ENCODE measurements at places on chromosomes 7 and 10.

DNA sequence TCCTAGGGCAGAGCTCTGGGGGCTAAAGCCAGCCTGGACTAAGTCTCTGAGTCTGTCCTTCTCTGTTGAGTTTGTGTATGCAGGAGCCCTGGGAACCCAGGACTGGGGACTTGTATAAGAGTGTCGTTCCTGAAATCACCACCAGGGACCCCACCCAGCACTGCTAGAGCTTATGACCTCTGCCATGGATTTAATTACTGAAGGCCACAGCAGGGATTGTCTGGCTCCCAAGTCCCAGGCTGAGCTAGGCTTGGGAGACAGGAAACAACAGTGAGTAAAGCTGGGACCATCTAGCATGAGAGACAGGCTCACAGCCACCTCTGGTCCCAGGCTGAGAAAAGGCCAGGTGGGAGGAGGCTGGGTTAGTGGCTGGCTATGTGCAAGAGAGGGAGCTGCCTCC, 1.4 kb upstream of the TSPAN15 start:
- no peak for DNase-seq

- no peak for DNase-seq
Measured at GRCh38 chr10:121048749-121049148, 197.6 kb downstream of the WDR11 start.

DNA sequence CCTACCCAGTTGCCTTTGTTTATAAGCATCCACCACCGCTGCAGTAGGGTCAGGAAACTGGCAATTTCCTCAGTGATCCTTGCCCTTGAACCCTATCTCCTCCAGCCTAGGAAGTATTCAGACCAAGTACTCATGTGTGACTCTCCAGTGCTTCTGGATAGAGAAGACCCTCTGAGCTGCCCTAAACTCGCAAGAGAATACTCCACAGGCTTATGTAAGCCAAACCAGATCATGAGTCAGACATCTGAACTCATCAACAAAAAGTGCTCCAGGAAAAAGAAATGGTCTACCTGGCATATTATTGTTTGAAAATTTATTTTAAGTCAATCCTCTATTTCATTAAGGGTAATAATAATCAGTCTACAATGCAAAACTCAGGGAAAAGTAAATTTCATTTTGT, 101.3 kb downstream of the KAT6B start:
- no peak for DNase-seq

DNA sequence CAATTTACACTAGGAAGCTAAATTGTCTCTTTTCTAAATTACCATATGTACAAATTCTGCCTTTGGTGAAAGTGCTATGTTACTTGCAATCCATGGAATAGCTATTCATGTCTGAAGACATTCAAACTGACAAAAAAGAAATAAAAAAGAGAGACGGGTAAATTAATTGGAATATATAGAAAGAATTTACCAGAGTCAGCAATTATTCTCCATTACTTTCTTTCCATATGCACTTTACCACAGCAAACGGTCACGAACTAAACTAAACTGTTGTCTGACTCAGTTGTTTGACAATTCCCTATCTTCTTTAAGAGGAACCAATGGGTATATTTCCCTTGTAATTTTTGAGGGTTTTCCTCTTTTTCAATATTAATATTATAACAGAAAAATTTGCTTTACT, 85.7 kb downstream of the HOXA1 start:
- DNase-seq = no peak

DNA sequence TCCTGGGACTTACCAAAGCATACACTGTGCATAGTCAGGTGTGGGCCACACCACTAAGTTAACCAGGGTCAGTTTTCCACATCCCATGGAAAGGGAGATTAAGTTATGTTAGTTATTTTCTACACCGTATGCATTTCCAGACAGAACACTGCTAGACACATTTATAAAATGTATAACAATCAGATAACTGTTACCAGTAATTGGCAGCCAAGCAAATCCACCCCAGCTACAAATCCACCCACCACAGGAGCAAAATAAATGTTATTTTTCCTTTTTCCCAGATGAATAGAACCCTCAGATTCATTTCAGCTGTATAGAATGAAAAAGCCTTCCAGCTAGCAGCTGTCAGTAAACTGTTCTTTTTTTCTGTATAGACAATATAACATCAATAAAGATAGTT, 256.9 kb upstream of the FZD1 start:
- no peak for DNase-seq

DNA sequence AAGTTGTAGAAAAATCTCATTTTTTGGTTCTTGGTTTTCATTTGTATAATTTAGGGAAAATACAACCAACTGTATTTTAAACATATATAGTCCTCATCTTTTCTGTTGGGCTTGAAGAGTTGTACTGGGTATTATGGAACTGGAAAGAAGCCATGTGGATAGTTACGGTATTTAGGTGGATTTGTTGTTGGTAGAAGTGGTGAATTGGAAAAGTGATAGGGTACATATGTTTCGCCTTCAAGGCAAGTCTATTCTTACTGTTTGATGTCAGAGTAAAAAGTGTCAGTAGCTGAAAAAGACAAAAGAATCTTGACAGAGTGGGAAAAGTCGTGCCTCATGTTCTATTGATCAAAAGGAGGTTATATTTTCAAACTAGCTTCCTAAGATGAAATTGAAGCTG, 64.6 kb downstream of the GBF1 start:
- DNase-seq = no peak

GRCh38 chr7:154857728-154858681, 144.9 kb downstream of the PAXIP1 start:
- no peak for DNase-seq

- DNase-seq = peak; percentile 24
Measured at GRCh38 chr7:157851501-157852067, 514.8 kb downstream of the DNAJB6 start.
